ENCODE measurements at places on chromosomes 16 and 17.
A peak's percentile ranks its signal among the peaks of the same experiment; 100 is the strongest.

DNA sequence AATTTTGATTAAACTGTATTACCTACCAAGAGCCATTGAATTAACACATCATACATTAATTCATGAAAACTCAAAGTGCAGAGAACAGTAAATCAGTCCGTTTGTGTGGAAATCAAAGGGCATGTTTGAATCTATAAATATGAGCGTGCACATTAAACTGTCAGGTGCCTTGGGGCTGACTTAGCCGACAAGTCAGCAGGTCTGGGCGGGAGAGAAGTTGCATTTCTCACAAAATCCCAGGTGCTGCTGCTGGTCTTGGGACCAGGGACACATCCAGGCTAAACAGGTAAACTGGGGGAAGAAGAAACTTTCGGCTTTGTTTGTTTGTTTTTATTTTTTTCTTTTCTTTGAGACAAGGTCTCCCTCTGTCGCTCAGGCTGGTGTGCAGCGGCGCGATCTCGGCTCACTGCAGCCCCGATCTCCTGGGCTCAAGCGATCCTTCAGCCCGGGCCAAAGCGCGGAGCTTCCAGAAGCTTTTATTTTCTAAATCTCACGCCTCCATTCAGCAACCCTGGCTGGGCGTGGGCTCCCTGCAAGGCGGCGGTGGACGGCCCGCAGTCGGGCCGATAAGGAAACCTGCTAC, 213.9 kb downstream of the MRTFB start:
- DNase-seq: no peak

- no peak for DNase-seq
These were observed 77.2 kb upstream of the TBX2 start for GRCh38 chr17:61322325-61323002.

DNA sequence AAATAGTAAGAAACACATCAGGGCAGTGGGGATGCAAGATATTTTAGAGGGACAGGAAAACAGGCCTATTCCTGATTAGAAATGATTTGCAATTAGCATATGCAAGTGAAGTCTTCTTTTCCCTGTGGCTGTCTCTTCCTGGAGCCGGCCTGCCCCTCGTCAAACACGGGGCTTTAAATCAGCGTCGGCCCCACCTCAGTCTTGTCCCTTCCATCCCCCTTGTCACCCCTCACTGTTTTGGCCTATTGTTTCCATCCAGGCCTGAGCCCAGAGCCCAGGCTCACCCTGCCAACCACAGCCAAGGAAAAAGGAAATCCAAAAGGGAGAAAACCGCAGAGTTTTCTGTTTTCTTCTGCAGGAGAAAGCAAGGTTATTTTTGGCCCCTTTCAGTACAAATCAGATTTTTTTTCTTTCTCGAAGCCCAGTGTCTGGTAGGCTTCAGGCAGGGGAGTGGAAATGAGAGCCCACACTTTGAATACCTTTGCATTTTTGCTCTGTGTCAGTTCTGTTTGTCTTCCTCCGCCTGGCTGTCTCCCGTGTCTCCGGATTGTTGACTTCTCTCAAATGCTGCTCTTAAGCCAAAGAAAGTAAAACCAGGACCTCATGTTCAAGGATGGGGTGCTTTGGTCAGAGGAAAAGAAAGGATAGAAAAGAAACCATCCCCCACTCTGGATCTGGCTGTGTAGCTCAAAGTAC, 399.9 kb upstream of the CDH11 start:
- DNase-seq: no peak

DNA sequence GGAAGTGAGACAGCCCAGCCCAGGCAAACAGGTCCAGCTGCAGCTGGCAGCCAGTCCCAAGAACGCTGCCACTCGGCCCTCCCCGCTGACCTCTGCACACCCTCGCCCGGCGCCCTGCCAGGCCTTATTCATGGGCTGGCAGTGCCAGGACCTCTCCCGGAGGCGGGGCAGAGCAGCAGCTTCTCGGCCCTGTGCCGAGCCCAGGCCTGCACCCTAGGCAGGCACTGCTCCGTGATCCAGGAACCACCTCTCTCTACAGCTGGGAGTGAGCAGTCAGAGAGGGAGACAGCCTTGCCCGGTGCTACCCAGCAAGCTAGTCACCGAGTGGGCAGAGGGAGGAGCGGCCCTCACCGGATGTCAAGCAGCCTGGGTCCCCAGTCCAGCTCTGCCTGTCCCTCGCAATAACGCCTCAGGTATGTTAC, 79.9 kb upstream of the CBX4 start:
- DNase-seq: no peak

DNA sequence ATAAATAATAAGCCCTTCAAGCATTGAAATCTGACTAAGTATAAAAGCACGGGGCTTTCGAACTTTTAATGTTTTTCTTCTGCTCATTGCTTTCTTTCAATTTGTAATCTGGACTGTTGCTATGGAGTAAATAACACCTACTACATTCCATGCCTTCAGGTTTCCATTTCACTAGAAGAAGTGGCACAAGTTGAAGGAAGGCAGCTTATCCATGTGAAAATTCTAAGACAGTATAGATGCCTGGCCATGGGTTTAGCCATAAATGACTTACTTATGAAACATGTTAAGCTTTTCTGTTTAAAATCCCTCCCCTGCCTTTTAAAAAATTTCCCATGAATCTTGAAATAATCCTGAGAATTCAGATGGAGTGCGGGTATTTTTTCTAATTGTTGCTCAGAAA, 30.6 kb downstream of the KCNJ16 start:
- no peak for DNase-seq

GRCh38 chr17:29042679-29043538, at the start of gene PIPOX:
Gene PIPOX (plus strand): TSS chr17:29043141. CDS start chr17:29043226, 85 bp downstream.
- DNase-seq: no peak

- no peak for DNase-seq
These were observed 39.3 kb downstream of the CYB561 start for GRCh38 chr17:63406689-63407330.

GRCh38 chr17:74968361-74968780, 4.2 kb downstream of the HID1 start:
- no peak for DNase-seq

- no peak for DNase-seq
These were observed 30.6 kb downstream of the CENPV start for GRCh38 chr17:16322636-16323035.

GRCh38 chr17:42529061-42529460, 7.0 kb upstream of the NAGLU start:
- DNase-seq: no peak

DNA sequence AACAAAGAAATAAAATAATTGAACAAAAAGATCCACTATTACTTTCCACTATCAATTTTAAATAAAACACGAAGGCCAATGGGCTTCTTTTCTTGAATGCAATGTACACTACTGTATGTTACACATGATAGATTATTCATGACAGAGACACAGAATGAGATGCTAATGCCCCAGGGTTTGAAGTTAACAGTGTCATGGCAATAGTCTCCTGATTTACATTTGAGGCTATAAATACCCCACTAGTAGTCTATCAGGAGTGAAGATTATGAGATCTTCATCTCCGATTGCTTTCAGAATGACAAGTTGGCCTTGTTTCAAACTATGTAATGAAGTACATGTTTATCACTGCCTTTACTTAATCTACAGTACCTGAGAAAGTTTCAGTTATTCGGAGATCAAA, 84.4 kb downstream of the RPGRIP1L start:
- no peak for DNase-seq

- DNase-seq: no peak
These were observed 5.4 kb upstream of the BCAR1 start for GRCh38 chr16:75256696-75257343.

DNA sequence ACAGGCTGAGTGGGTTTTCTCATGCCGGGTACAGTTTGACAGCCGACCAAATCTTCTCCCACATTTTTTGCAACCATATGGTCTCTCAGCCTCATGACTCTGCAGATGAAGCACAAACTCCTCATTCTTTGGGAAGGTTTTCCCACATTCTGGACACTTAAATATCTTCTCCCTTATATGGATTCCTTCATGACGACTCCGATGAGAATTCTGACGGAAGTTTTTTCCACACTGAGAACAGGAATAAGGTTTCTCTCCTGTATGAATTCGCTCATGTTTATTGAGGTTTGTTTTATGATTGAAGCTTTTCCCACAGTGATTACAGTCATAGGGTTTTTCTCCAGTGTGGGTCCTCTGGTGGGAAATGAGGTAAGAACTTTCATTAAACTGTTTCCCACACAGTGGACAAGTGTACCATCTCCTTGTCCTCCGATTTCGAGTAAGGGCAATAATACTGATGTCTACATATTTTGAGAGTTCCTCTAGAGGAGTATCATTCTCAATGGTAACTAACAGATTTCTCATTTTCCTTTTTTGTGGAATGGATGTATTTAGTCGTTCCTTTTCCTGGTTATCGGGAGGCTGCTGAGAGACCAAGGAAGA, 10.9 kb downstream of the ZNF200 start:
- DNase-seq: no peak

- no peak for DNase-seq
These were observed 84.8 kb upstream of the DOC2B start for GRCh38 chr17:266219-266618.

DNA sequence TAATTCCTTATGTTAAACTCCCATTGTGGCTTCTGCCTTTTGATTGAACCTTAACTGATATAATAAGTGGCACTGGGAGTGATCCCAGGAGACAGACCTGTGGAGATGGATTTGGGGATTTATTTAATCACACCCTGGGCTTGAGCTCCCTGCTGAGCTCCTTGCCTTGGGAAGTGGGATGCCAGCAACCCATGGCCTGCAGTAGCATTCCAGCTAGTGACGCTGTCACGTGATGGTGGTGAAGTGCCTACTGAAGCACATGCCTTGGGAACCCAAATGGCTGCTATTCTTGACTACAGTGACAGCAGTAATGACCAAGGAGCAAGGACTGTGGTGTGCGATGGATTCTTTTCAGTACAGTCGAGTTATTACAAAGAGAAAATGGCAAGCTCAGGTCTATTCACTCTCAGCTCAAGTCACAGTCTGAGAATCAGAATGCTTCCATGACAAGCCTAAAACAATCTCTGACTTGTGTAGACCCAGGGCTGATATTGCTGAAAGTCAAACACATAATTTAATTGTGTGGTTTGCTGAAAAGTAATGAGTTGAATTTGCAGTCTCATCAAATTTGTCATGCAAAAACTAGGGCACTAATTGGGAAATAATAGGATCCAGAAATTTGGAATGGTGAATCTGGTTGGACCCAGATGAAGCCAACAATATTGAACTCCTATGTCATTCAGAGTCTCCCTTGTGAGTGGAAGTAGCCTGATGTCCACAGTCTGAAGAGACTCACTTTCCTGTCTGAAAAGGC, 47.1 kb downstream of the BCL7C start:
- no peak for DNase-seq

DNA sequence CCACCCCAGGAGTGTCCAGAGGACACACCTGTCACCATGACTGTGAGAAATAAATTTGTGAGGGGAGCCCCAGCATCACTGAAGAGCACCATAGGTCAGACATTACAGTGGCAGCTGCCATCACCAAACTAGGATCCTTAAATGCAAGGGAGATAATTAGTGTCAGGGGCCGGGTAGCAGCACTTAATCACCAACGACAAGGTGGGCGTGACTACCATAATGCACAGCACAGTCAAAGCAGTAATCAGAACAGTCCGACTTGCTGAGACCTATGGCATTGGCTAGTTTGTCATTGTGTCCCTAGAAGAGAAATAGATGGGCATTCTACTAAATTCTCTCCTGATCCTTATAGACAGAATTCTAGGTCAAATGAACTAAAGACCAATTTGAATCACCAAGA, 856.7 kb upstream of the GOT2 start:
- DNase-seq: no peak

DNA sequence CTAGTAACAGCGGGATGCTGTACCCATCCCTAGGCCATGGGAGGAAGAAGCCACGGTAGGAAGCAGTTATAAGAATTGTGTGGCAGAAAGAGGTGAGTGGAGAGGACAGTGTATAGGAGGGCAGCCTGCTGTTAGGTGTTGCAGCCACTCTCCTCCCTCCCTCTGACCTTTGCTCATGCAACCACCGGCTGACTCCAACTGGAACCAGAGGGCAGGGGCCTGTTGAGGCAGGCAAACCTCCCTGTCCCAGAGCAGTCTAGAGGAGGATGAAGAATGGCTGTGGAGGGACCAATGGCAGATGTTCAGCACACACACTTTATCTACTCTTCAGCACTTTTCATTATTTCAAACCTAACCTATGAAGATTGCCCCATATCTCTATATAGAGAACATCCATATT, 2.2 kb downstream of the TXNL4B start:
- no peak for DNase-seq

GRCh38 chr17:48586355-48587258, 3.4 kb downstream of the HOXB3 start:
- peak; percentile 58 for DNase-seq

DNA sequence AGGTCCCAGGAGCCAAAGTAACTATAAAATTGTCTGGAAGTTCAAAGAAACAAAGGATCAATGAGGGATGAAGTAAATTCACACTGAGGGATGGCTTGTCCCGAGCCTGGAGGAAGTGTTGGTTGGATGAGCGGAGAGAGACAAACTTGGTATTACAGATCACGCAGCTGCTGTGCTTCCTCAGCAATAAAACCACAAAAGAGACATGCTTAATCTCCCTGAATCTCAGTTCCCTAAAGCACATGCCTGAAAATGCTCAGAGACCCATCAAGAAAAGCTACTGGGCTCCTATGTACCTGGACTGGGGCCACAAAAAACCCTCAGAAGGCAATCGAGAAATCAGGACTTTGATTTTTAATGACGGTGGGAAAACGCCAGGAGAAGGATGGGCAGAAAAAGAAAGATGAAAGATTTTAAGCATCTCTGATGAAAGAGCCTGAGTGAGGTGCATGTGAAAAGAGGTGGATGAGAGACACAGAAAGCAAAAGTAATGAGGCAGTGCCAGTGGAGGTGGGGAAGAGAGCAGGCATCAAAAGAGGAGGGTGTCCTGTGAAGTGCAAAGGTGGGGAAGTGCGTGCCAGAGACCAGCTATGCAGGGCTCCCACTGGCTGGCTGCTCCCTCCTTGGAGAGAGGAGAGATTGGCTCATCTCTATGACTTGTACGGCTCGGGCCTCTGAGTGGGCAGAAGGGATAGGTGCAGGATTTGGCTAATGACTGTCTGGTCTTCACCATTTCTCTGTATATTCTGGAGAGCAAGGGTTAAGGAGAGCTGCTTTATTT, 143.7 kb downstream of the ABCC12 start:
- no peak for DNase-seq

- no peak for DNase-seq
These were observed at the start of gene MMD for GRCh38 chr17:55421179-55421934. Gene MMD (minus strand): TSS chr17:55421835. CDS start chr17:55421695, 140 bp downstream.

DNA sequence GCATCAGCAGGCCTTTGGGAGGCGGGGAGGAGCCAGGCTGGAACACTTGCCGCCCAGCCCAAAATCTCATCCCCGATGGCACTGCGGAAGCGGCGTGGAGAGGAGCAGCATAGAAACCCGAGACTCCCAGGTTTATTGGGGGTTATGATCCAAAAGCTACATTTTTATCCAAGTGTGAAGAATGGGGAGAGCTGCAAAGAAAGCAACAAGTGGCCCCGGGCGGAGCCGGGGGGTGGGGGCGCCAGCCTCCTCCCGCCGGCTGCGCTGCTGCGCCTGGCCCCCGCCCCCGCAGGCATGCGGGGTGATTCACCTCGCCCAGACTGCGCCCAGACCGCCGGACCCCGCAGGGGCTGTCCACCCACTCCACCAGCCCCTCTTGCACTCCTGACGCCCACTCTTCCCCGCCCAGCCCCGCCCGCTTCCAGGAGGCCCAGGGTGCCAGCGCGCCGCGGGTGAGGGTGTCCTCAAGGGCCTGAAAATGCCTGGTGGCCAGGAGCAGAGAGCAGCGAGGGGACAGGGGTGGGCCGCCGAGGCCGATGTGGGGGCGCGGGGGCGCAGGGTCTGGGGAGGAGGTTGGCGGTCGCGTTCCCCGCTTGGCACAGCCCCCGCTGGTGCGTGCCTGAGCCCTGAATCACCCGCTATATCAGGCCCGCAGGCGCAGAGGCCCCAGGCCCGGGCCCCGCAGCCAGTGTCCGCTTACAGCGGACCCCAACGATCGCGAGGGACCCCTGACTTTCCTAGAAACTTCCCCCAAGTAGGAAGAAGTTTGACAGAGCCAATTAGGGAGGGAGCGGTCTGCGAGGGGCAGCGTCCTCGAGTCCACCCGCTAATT, 1.3 kb downstream of the CAVIN1 start:
- DNase-seq: no peak

All from GM12892 (cell line).